NT2/D1 (cell line): ENCODE measurements at places on chromosomes 11 and 22.

GRCh38 chr11:132123854-132124835, 753.7 kb downstream of the NTM start:
- no peak for DNase-seq

DNA sequence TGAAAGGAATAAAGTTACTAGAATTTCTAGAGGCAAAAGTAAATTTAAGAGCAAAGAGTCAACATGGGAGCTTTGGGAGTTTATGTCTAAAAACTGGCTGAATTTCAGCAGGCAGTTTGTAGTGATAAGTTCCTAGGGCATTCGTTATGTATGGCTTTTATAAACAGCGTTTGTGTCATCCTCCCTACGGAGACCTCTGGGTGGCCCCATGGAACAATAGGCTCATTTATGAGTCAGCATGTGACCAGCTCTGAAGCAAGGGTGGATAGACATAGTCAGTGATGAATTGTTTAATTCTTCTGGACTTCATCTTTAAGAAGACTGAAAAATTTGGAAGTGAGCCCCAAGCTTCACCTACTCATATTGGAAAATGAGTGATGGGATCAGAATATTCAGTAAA, 37.1 kb downstream of the SVIP start:
- no peak for DNase-seq

DNA sequence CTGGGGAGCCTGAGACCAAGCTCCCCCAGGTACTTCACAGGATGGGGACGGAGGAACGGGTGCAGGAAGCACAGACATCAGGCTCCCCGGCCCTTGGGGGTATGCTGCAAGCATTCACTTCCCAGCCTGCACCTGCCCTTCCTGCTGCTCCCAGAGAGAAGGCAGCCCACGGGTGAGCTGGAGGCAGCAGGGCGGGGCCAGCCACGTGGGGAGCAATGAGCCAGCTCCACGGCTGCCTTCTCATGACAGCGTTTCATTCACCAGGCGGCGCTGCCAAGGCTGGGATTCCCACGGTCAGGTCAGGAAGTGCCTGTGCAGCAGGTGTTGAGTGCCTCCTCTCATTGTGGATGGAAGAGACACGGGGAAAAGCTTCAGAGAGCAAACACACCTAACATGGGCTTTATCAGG, 14.5 kb upstream of the PHLDA2 start:
- no peak for DNase-seq

DNA sequence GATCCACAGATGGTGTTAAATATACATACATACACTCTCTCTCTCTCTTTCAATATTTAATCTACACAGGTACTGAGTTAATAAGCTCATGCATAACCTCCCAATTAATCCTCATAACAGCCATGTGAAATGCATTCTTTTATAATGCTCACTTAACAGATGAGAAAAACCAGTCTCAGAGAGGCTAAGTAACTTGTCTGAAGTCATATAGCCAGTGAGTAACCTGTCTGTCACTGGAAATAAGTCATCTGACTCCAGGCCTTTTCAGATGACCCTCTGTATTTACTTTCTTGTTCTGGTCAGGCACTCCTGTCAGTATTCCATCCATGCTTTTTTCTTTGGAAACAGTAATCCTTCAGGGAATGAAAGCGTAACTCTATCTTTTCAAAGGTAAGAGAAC, 594.0 kb upstream of the TENM4 start:
- no peak for DNase-seq

DNA sequence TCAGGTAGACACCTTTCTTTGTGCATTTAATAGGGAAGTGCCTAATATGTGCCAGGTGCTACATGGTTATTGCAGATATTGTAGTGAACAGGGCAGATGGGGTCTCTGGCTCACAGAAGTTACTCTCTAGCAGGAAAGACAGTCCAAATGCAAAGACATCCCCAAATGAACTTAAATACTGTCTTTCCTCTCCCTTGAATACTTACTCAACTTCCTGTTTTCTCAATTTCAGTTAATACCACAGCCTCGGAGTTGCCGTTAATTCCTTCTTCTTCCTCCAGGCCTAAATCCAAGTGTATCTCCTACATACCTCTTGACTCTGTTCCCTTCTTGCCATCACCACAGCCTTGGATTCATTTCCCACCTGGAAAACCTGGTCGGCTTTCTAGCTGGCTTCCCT, 134.3 kb upstream of the SESN3 start:
- no peak for DNase-seq

- DNase-seq: no peak
These were observed 99.8 kb downstream of the MORC2 start for GRCh38 chr22:30868663-30869385.

DNA sequence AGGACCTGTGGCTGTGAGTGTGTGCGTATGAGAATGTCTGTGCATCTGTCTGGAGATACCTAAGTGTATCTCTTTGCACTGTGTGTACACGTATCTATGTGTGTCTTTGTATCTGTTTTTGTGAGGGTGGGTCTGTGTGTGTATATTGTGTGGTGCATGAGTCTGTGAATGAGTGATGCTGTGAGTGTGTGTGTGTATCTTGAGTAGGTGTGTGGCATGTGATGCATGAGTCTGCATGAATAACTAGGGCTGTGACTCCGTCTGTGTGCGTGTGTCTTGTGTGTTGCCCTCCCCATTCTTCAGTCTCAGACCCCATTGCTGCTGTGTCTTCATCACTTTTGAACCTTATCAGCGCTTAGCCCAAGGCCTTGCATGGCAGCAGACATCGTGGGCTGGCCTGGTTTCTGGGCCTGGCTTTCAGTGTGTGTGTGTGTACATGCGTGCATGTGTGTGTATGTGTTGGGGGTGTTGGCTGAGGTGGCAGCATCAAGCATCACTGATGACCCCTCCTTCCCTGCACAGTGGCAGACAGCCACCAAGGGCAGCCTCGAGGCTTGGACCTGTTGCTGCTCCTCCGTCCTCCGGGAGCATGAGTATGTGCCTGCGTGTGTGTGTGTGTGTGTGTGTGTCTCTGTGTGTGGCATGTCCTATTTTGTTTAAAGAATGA, 1.4 kb downstream of the SGSM1 start:
- DNase-seq: no peak

- no peak for DNase-seq
These were observed 141.2 kb downstream of the MIAT start for GRCh38 chr22:26798462-26799065.

DNA sequence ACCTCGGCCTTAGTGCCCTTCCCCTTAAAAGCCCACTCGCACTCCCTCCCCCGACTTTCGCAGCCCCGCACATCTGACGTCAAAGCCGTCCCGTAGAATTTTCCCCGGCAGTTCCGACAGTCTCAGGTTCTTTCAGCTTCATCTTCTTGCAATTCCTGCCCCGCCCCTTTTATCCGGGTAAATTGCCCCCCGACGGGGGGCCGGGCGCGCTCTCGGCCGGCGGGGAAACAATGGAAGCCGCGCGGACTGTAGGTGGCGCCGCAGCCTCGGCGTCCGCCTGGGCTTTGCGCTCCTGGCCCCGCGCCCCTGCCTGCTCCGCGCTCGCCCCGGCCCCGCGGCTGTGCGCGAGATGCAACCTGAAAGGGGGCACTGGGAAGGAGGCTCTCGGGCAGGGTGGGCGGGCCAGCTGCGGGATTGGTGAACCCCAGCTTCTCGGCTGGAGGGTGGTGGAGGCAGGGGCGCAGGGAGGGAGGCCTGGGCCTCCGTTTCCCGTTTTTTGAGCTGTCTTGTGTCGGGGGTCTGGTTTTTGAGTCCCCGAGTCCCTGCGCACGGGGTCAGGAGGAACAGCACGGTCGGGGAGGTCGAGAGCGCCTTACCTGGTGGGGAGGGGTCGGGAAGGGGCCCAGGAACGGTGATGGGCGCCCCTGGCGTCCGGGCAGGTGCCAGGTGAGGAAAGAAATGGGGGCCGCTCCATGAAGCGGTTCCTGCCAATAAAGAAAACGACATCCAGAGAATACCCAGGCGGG, 859 bp upstream of the FGF19 start:
- DNase-seq: peak; percentile 89

DNA sequence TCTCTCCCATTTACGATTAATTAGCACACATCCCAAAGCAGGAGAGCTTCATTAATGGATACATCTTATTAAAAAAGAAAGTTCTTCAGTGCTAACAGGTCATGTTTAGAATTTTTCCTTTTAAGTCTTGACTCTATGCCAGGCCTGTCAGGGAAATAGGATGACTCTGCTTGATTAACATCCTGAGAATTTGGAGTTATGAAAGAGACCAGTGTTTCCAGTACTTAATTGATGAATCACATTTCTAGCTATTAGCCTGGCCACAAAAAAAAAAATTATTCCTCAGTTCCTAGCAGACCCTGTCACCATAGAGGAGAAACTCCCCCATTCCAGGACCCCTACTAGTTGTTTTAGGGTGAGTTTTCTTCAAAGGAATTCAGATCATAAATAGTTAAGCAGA, 23.6 kb upstream of the ME3 start:
- DNase-seq: no peak

- DNase-seq: no peak
These were observed 8.5 kb downstream of the HMBS start for GRCh38 chr11:119092880-119093842.

- no peak for DNase-seq
These were observed 100.8 kb downstream of the TRAF6 start for GRCh38 chr11:36409152-36409816.

GRCh38 chr11:75276686-75277085, 36.1 kb downstream of the TPBGL start:
- no peak for DNase-seq

DNA sequence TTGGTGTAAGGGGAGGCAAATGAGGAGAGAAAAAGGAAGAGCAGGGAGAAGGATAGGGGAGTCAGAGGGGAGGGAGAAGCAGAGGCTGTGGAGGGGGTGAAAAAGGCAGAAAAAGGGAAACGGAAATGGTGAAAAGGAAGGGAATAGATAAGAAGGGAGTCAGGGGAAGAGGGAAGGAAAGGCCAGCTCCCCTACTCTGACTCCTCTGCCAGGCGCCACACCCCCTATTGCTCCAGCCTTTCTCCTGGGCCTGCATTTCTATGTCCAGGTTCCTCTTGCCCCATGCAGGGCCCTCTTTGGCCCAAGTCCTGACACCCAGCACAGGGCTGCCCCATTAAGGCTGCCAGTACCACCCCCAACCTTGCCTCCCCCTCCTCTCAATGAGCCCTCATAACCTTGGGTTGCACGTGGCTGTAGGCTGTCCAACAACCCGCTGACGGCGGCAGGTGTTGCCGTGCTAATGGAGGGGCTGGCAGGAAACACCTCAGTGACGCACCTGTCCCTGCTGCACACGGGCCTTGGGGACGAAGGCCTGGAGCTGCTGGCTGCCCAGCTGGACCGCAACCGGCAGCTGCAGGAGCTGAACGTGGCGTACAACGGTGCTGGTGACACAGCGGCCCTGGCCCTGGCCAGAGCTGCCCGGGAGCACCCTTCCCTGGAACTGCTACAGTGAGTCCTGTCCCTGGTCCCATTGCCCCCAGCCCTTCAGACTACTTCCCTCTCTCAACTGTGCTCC, 3.4 kb upstream of the NHERF4 start:
- DNase-seq: no peak

- DNase-seq: peak; percentile 8
These were observed 816.3 kb downstream of the NTM start for GRCh38 chr11:132186699-132187098.

DNA sequence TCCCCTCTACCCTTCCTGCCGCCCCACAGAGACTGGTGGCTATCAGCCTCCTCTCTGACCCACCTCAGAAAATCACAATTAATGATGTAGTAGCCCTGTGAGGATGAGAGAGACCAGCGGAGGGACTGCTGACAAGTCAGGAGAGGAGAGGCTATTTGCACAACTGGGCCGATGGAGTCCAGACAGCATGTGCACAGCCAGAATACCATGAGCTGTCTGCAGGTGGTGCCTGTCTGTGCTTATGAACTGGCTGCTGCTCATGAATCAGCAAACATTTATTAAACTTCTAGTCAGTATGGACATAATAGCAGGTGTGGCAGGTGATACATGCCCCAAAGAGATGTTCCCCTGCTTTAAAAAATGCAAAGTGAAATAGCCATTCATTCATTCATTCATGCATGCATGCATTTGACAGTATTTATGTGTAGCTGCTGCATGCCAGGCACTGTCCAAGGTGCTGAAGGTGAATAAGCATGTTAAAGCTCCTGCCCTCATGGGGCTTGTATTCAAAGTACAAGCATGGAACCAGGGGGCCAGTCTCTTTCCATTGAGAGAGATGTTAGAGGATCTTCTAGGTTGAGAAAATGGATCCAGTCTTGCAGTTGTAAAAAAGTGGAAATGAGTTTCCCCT, 141.3 kb downstream of the GRIK4 start:
- no peak for DNase-seq

DNA sequence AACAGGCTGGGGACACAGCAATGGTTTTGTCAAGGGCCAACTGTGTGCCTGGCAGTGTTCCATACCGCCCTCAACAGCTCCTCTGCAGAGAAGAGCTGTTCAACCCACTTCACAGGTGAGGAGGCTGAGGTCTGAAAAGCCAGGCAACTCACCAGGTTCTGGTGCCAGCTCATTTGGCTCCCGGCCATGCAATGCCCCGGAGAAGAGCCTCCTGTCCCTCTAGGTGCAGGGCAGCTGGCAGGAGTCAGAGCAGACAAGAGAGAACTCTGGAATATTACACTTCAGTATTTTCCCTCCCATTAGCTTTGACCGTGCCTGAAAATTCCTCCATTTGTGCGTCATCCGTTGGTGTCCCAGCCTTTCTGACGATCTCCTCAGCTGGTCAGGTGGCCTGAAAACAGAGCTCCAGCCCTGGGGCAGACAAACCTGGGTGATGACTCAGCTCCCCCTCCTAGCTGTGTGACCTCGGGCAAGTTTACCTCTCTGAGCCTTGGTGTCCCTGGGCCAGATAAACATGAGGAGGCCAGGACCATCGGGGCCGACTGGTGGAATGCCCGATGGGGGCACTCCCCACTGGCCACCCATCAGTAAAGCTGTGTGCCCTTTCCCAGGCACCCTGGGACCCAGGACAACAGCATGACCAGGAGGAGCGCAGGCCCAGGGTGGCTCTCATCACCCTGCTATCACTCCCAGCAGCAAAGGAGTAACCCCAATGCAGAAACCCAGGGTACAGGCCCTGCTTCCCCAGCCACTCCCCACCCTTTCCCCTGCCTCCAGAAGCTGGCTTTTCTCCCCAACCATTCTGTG, 9.6 kb upstream of the C1QTNF6 start:
- DNase-seq: no peak

DNA sequence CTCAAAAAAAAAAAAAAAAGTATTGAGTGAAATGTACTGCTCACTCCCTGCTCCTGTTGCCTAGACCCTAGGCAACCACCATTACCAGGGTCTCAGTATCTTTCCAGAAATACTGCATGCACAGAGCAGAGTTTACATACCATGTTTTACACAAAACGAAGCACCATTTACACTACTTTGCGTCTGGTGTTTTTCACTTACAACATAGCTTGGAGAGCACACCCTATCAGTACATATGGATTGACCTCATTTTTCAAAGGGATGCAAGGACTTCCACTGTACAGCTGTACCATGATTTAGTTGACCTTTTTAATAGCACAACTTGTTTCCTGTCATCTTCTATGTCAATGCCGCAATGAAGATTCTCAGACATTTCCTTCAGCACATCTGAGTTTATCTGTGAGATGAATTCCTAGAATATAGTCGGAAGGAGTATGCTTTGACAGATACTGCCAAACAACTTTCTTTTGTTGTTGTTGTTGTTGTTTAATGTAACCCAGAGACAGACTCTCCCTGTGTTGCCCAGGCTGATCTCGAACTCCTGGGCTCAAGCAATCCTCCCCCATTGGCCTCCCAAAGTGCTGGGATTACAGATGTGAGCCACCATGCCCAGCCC, 6.1 kb downstream of the MYH9 start:
- DNase-seq: no peak
